Left colon (tissue), 2 donors: ENCODE measurements at places on chromosomes 11 and 22.

DNA sequence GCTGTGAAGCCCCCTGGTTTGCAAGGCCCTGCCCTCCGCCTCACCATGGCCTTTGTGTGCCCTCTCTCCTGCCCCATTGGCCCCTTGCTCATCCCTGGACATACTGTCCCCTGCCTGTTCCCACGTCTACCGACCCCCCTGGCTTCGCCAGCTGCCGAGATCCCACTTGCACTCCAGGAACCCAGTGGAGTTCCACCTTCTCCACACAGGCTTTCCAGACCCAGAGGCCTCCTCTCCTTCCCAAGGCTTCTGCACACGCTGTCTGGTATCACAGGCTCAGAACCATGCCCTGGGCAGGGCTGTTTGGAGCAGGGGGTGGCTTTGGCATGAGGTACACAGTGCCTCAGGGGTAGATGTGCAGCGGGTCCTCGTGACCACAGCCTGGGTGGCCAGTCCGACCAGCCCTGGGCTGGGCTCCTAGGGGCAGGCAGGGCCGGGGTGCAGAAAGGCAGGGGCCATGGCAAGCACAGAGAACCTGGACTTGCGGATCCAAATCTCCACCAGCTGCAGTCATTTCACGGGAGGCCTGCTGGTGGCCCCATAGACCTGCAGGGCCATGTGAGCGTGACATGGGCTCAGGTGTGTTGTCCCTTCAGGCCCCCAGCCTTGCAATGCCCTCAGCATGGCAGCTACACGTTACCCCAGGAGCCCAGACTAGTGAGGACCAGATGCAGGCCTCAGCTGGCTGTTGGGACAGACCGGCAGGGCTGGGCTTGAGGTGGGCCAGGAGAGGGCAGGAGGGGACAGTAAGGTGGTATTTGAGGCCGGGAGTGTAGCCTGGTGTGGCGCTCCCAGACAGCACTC, 9.5 kb downstream of the GRK2 start:
- peak; percentile 28 for DNase-seq

DNA sequence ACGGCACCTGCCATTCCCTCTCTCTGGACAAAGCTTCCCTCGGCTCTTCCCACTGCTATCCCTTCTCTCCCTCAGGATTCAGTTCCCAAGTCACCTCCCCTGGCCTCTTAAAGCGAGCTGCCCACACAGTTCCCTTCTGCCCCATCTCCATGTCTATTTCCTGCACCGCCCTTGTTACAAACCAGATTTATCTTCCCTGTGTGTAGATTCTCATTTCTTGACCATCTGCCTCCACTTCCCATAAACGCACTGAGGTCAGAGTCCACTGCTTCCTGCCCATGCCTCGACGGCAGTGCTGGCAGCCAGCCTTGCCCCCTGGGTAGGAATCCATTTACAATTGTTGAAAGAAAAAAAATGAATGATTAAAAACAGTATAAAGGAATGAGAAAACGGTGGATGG, 11.6 kb upstream of the APOBEC3B start:
- DNase-seq: no peak

DNA sequence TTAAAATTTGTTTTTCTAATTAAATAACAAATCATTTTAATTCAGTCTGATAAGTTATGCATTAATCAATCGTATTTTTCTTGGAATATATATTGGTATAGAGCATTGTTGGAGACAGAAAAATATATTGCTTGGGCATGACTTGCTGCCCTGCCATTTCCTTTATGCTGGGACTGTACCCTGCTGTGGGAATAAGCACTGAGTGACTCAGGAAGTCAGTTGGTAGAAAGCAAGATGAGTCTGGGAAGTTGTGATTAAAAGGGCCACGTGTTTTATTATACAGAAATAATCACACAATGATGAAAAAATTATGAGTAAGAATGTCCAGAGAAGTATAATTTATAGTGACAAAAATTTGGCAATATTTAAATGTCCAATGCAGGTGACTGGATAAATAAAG, 139.5 kb downstream of the KIF18A start:
- no peak for DNase-seq

DNA sequence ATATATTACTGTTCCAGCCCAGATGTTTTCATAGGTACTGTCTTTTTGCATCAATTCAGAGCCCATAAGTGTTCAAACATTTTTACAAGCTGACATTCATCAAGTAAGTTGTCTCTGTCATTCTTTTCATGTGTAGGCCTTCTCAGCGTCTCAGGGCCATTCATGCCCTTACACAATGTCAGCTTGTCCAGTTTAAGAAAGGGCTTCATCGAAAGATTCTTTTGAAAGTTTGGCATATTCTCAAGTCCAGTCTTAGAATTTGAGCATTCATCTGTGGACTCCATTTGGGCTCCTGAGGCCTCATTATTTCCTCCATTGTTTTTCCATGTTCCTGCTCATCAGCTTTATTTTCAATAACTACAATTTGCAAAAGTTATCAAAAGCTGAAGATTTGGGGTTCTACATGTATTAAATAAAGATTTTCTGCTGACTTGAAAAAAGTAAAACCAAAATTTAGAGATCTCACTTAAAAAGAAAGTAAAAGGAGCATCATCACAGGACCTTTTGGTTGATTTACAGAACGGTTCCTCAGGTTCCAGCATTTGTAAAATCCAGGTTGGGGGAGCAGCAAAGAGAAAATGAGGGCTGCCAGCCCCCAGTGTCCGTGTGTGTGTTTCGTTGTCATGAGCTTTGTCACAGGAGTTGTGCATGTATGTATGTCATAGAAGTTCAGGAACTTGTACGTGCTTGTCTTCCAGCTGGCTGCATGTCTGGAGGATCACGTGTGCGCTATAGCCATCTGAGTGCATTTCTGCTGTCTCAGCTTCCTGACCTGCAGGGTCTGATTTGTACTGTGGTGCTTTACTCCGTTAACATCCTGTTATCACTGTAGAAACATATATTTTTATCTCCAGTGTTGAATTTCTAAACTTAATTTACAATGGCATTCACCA, 15.6 kb downstream of the MOV10L1 start:
- no peak for DNase-seq

- no peak for DNase-seq
Observed at GRCh38 chr11:44804449-44805437, 78.0 kb downstream of the TSPAN18 start.

GRCh38 chr22:28801845-28802594, 1.7 kb upstream of the XBP1 start:
- no peak for DNase-seq

- peak; percentile 69 for DNase-seq
Observed at GRCh38 chr22:30305519-30305905, 16.2 kb upstream of the CASTOR1 start.

- DNase-seq: no peak
Observed at GRCh38 chr11:11618973-11619435, 2.8 kb downstream of the GALNT18 start.

- DNase-seq: no peak
Observed at GRCh38 chr11:68043029-68043348, 4.2 kb downstream of the TCIRG1 start.

- no peak for DNase-seq
Observed at GRCh38 chr11:31814176-31814868, 3.2 kb upstream of the PAX6 start.

DNA sequence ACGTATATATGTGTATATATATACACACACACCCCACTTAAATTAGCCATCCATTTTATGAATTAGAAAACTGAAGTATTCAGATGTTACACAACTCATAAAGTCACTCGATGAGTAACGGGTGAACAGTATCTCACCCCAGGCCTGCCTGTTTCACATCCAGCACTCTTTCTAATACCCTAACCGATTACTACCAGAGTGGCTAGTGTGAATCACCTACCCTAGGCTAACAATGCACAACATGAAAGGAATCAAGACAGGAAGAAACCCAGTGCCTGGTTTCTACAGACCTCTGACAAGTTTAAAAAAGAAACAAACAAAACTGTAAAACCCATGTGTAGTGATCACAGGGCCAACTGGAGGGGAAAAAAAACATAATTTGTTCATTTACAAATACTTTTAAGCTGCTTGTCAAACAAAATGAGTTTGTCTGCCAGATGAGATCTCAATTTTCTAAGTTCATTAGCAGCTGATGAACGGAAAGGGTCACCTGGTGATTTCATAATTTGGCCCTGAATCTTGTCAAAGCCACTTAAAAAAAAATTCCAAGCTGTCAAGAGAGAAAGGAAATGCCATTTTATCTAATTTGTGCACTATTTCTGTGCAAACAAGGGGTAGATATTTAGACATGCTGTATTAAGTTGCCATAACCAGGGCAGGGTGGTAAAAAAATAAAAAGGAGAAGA, 134.8 kb downstream of the LARGE1 start:
- DNase-seq: no peak

DNA sequence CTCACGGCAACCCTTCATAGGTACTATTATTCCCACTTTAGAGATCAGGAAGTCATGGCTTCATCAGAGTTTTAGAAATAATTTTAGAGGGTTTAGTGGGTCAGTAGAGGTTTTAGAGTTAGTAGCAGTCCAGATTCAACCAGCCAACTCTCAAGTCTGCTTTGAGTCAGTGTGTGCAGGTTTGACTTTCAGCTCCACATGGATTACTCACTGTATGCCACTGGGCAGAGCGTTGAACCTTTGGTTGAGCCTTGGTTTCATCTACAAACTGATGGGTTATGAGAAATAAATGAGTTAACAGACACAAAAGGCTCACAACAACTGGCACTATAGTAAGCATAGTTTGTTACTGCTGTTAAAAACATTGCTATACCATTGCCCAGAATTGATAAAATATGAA, 19.0 kb upstream of the TP53AIP1 start:
- DNase-seq: no peak

DNA sequence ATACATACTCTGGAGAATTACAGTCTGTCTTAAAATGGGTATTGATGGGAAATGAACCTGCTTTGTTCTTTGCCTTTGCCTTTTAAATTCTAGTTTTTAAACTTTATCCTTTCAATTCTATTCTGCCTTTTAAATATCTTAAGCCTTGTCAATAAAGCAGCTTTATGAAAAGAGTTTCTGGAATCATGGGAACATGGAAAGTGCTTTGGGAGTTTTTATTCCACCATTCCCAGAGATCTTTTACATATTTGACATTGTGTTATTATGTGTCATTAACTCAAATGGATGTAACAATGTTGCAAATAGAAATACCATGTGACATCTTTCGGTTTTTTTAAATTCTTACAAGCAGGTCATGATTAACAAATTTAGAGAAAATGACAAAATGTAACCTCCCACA, 555.7 kb upstream of the ANO3 start:
- no peak for DNase-seq

- no peak for DNase-seq
Observed at GRCh38 chr22:47623066-47623762, 860.8 kb downstream of the TBC1D22A start.

GRCh38 chr11:95999711-96000406, 76.0 kb upstream of the MTMR2 start:
- no peak for DNase-seq

DNA sequence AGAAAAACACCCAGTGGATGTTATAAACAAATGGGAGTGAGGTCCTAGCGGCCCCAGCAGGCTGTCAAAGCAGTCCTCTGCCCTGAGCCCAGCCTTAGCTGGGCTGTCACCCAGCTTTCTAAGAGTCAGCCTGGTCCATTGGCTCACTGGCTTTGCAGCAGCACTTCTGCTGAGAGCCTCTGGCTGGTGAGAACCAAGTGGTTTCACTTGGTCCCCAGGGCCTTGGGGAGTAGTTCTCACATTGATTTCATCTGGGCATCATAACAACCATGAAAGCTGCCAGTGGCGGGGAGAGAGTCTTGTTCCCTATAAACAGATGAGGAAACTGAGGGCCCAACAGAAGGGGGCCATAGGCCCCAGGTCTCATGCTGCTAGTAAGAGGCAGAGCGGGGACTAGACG, 11.4 kb downstream of the SEC14L6 start:
- DNase-seq: no peak

DNA sequence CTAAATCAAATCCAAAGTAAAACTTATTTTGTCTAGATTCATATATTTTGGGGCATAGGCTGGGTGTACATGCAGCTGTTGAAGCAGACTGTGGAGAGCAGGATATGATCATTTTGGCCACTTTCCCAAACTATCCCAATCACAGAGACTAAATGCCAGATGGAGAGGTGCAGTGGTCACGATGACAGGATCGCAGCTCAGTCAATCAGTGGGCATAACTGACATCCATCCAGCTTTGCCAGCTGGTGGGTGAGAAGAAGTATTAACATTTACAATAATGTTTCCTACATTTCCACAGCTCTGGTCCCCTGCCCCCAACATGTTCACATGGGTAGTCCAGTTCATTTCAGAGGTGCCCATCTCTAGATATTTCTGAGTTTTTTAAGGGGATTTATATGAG, 255.5 kb upstream of the SESN3 start:
- DNase-seq: no peak

GRCh38 chr22:28914201-28914600, 30.8 kb downstream of the ZNRF3 start:
- DNase-seq: no peak

DNA sequence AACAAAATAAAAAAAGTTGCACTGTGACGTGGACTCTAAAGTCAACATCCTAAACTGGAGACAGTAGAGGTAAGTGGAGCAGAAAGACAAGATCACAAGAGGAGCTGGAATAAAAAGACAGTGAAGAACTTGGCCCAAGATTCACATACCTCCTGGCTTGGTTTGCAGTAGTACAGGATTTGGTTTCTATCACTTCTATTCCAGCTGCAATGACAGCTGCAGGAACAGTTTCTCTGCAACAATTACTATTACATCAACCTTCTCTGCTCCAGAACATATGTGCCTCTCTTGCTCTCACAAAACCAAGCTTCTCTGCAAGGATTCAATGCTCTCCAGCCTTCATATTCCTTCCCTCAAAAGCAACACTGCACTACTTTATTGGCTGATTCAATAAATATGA, 7.8 kb upstream of the KDM2A start:
- DNase-seq: no peak

DNA sequence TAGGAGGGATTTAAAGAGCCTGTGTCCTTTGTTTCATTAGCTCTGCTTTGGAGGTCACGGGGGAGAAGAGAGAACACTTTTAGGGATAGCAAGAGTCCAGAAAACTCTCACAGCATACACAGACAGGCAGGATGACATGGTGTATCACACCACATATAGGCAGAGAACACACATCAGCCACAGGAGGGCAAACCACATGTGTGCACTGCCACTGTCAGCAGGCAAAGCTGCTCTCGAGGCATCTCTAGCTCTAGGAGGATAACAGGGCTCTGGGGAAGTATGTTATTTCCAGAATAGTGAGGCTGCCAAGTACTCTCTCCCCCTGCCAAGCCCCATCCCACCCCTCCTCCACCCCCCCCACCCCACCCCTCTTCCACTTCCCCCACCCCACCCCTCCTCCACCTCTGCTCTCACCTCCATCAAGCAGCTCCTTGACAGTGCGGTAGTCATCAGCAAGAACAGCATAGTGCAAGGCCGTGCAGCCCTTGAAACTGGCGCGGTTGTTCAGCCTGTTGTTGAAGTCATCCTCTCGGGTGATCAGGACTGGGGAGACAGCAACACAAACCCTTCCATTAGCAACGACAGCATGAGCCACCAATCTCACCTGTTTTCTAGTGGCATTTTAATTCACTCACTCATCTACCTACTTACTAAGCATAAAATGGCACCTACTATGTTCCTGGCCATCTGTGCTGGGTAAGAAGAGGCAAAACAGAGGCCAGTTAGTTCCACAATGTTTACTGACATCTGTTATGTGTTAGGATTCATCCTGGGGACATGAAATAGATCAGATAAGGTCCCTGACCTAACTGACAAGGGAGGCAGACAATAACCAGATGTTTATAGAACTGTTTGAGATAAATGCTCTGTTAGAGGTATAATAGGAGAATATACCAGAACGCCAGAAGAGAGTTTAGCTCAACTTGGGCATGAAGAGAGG, 75.6 kb downstream of the CLPB start:
- DNase-seq: no peak

GRCh38 chr11:119375337-119376196, 5.9 kb downstream of the USP2 start:
- DNase-seq: no peak

GRCh38 chr11:5818245-5818886, 9.6 kb downstream of the OR52N2 start:
- no peak for DNase-seq
